ENCODE measurements at places on chromosomes 1 and 21.

DNA sequence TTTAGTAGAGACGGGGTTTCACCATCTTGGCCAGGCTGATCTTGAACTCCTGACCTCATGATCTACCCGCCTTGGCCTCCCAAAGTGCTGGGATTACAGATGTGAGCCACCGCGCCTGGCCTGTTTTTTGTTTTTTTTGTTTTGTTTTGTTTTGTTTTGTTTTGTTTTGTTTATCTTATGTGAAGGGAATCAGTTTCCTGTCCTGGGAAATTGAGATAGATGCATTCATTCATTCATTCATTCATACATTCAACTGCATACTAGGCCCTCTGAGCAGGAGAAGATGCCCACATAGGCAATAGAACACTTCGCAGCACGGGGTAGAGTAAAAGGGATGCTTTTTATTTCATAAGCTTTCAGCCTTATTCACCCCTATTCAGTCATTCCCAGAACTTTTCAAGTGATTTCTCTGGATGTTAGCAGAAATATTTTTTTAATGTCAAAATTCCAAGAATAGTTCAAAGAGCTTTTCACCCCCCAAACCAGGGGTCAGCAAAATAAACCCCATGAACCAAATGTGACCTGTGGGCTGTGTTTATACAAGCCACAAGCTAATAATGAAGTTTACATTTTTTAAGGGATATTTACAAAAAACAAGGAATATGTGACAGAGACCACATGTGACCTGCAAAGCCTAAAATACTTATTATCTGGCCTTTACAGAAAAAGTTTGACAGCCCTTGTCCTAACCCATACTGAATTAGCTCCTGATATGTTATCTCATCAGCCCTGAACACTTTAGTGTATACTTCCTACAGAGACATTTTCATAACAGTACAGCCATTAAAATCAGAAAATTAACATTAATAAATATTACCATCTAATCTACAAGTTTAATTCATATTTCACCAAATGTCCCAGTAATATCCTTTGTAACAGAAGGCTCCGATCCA lies 127.1 kb downstream of the MAST2 start:
- DNase-seq: no peak

GRCh38 chr1:7508052-7508933 lies 262.8 kb upstream of the VAMP3 start:
- DNase-seq: no peak

- DNase-seq: no peak
Observed at GRCh38 chr1:1237874-1238701, 6.1 kb downstream of the B3GALT6 start.

GRCh38 chr1:202642619-202643291 lies 67.5 kb downstream of the SYT2 start:
- DNase-seq: no peak

Data from CD4-positive, alpha-beta T cell treated with Interleukin-12 subunit alpha and Interleukin-12 subunit beta, for 1 hour (primary cell).